Kasumi-1 (cell line): ENCODE measurements at places on chromosomes 2 and 18.

DNA sequence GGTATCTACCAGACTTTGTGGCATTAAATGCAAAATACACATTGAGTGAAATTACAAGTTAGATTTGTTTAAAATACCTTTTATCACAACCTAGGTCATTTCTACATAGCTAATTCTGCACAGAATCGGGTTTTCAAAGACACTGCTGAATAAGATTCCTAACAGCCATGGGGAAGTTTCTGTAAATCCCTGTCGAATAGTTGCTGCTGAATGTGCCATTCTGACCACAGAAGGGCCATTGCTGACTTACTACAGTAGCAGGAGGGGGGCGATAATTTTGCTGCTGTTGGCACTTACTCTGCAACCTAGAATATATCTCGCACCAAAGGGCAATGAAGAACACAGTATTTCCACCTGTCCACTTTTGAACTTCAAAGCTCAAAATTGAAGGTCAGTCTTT lies 232.8 kb downstream of the TCF4 start:
- no peak for DNase-seq

- no peak for DNase-seq
Observed at GRCh38 chr2:100208141-100208770, 65.9 kb upstream of the AFF3 start.

DNA sequence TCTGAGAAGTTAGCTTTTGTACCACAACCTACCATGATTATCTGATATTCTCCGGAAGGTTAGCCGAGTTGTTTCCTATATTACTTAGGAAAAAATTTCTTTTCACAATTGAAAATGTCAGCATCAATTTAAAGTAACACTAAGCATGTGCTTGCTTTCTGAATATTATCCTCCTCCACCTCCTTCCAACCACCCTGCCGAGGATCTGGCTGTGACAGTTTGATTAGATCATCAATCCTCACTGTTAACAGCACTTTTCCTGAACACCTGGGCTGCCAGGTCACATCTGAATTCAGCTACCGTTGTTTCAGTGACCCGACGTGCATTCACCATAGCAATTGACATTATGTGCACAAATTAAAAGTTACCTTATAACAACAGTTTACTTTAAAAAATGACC lies 207.0 kb downstream of the ZNF407 start:
- no peak for DNase-seq

- DNase-seq = no peak
Observed at GRCh38 chr18:60804415-60804814, 431.8 kb upstream of the MC4R start.

- no peak for DNase-seq
Observed at GRCh38 chr2:191899410-191899809, 52.5 kb upstream of the CAVIN2 start.

GRCh38 chr2:10232096-10232815 lies 70.4 kb upstream of the HPCAL1 start:
- no peak for DNase-seq

- DNase-seq = no peak
Observed at GRCh38 chr2:168555283-168555682, 99.2 kb downstream of the CERS6 start.

DNA sequence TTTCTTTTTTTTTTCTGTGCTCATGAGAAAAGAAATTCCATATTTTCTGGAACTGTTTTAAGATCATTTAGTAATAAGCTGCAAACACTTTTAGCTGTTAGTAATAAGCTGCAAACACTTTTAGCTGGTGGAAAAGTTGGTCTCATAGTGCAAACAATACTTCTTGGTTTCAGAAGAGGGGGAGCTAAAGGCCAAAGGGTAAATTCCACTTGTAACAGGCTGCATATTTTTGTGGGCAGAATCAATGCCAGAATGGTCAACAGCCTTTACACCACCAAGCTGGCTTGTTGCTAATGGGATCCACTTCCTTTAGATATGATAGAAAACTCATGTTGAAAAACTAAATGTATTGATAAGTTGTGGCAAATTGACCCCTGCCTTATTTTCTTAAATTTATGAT lies 356.8 kb downstream of the NR4A2 start:
- no peak for DNase-seq

- no peak for DNase-seq
Observed at GRCh38 chr2:105763076-105763475, 18.4 kb downstream of the NCK2 start.

GRCh38 chr18:49933530-49934128 lies 120.3 kb upstream of the ACAA2 start:
- DNase-seq = peak; percentile 14
